Stimulated activated naive CD4-positive, alpha-beta T cell (primary cell): ENCODE measurements at places on chromosomes 16 and 17.

- DNase-seq, result no peak
Observed at GRCh38 chr16:67183-67791, 5.1 kb downstream of the RHBDF1 start.

GRCh38 chr17:13594310-13594709 is 7.4 kb downstream of the HS3ST3A1 start:
- DNase-seq, result no peak

- DNase-seq, result no peak
Observed at GRCh38 chr16:76487411-76488064, 210.3 kb downstream of the CNTNAP4 start.

DNA sequence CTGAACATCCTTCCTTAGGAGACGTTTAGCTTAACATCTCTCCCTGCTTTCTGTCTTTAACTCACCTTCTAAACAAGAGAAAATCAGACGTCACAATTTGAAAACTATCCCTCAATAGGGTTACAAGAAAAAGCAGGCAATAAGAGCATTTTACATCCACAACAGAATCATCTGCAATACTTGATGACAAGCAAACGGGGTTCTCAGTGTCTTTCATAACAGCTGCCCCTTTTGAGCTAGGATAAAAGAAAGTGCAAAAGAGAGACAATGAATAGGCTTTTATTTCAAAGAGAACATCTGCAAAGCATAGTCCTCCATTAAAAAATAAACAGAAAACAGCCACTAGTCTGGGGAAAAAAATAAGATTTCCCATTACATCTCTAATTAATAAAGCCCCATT is 13.2 kb downstream of the XYLT1 start:
- no peak for DNase-seq

GRCh38 chr16:50960517-50961202 is 190.4 kb downstream of the SALL1 start:
- DNase-seq, result no peak

DNA sequence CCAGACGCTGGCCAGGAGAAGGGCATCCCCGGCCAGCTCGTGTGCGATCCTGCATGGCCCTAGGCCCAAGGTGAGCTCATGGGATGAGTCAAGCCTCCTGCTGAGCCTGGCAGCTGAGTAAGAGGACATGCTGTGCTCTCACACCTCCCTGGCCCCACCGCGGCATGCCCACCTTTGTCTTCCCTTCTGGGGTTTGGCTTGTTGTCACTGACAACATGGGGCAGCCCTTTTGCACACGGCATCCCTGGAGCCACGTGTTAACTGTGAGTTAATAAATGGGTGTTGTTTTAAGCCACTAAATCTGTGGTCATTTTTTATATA is 8.9 kb upstream of the TNS4 start:
- DNase-seq, result no peak

GRCh38 chr16:29644338-29644857 is 18.6 kb upstream of the SPN start:
- DNase-seq, result no peak

GRCh38 chr17:81398176-81398831 is 3.0 kb downstream of the BAHCC1 start:
- DNase-seq, result peak; percentile 25

- no peak for DNase-seq
Observed at GRCh38 chr16:7638306-7638705, 305.7 kb downstream of the RBFOX1 start.

DNA sequence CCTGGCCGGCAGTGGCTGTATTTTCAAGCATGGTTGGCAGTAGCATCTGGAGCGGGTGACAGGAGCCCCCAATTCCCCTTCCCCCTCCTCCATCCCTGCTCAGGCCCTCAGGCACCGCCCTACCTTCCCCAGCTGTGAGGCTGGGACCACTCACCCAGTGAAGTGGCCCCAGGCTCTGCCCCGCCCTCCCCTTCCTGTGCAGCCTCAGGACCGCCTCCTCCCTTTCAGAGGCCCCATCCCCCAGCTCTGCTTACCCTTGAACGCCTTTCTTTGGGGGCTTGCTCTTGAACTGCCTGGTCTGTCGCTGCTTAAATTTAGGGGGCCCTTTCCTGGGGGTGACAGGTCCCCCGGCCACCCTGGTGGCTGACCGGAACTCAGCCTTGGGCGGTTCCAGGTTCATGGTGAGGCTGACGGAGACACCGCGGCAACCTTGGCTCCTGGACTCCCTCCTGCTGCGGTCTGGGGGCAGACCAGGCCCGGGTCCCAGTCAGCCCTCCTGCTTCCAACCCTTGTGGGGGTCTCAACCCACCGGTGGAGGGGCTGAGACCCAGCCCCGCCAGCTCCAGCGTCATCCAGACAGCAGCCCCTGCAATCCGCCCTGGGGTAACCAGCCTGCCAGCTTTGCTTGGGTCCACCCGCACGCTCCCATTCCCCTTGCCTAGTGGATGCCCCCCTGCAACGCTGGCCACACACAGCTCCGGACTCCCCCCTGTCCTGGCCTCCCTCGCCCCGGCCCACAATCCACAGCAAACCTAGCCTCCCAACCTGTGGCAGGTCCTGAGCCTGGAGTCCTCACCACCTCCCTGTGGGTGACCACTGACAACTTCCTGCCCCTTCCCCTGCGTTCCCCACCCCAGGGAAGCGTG is 3.2 kb downstream of the PDE6G start:
- DNase-seq, result no peak

DNA sequence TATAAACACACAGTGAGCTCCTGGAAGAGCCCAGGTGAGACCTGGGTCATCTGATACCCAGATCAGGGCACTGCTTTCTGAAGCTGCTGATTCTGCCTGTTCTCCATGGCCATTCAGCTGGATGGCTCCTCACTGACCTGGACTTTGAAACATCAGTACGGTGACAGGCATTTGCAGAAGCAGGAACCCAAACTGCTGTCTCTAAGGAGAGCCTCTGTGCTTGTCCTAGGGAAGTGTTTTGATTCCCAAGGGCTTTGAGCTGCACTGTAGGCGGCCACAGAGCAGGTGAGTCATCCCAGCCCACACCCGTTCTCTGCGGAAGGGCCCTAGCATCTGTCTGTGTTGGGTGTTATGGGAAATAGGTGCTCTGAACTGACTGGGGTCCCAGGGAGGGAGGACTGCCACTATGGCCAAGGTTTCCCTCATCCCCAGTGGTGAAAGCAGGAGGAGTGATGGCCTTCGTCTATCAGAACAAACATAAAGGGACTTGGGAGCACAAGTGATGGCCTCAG is 60.7 kb upstream of the ADCY9 start:
- no peak for DNase-seq

DNA sequence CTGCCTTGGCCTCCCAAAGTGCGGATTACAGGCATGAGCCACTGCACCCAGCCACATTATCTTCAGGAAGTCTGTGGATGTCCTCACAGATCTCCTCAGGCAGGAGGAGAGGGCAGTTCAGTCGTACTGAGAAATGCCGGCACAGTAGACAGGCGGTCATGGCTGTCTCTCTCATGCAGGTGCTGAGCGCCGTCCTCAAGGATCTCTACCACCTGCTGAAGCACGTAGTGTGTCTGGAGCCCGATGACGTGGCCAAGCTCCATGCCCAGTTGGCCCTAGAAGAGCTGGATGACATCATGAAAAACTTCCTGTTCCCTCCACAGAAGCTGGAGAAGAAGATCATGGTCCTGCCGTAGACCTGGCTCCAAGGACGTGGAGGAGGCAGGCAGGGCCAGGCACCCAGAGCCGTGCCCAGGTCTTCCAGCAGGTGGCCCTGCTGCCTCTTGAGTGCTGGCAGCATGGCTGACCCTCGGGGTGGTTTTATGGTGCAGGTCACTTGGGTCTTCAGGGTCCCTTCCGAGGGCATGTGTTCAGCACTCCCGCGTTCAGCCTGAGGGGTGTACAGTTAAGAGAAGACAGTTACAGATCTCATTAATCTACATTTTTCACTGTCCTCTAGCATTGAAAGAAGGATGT is 22.0 kb upstream of the HAS3 start:
- no peak for DNase-seq

DNA sequence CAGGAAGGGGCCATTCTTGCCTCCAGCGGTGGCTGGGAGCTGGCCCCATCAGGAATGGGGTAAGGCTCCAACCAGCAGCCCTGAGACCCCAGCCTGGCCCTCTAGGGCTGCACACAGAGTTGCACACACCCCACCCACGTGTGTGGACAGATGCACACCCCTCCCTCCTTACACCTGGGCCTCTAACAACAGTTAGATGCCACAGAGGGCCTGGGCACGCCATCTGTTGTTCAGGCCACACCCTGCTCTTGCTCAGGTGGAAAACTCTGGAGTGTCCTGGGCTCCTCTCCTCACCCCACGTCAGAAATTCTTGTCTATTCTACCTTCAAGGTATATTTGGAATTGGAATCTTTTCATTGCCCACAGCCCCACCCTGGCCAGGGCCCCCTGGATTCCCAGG is 13.3 kb upstream of the RAI1 start:
- no peak for DNase-seq
